Left kidney (tissue), 8 donors: ENCODE measurements at places on chromosomes 12 and 14. TPM values are rescaled to one million over a fixed set of nuclear protein-coding genes. Genes with fewer than 3 reads are reported as not detected.
A peak's percentile ranks its signal among the peaks of the same experiment; 100 is the strongest.

- DNase-seq, result no peak
Observed at GRCh38 chr12:93315385-93315906, 62.3 kb upstream of the NUDT4 start.

GRCh38 chr12:130879212-130879686 lies 7.4 kb downstream of the RAN start:
- no peak for DNase-seq

- DNase-seq, result no peak
Observed at GRCh38 chr12:20572451-20572850, 122.7 kb upstream of the SLCO1C1 start.

DNA sequence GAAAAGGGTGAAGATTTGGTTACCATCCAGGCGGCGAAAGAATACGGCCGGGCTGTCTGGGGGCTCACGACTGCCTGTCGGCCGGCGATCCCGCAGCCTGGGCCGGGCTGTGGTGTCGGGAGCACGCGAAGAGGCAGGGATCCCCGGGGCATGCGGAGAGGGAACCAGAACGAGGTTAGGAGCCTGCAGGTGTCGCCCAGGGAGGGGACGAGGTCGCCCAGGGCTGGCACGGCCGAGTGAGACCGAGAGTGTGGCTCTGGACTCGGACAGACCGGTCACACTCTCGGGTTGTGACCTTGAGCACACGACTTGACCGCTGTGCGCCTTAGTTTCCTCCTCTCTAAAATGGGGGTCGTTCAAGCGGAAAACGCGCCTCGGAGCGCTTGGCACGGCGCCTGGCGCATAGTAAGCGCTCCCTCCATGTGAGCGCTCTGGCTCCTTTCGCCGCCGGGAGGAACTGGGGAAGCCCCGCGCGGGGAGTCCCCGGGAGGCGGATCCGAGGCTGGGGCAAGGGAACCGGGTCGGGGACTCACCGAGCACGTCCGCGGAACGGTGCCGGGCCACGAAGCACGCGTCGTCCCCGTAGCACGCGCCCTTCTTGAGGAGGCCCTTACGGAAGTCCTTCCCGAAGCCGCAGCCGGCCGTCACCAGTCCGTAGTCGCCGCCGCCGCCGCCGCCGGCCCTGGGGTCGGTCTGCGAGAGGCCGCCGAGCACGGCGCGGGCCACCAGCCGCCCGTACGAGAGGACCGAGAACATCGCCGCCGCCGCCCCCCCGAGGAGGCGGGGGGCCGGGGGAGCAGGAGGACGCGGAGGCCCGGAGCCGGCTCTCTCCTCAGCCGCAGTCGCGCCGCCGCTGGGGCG lies 612 bp downstream of the PPTC7 start:
- DNase-seq, result no peak

Gene PPFIA2
- polyA plus RNA-seq, result 5.0 TPM

Gene CCDC196
- 0.38 TPM for polyA plus RNA-seq

DNA sequence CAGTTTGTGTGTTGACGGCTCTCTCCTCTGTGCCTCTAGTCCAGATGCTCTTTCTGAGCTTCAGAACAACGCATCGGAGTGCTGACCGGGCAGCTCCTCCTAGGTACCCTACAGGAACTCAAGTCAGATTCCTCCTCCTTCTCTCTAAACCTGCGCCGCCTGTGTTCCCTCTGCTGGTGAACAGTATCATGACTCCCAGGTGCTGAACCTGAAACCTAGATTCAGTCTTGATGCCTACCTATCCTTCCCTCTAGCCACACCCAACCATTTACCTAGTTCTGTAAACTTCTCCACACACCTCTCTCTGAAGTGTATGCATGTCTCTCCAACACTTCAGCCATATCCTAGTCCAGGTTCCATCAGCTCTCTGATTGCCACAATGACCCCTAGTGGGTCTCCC lies 112.7 kb downstream of the EFCAB11 start:
- no peak for DNase-seq

GRCh38 chr14:62003701-62004100 lies 241.5 kb downstream of the SNAPC1 start:
- DNase-seq, result no peak

Gene EXOC3L4
- polyA plus RNA-seq, result 3.0 TPM

DNA sequence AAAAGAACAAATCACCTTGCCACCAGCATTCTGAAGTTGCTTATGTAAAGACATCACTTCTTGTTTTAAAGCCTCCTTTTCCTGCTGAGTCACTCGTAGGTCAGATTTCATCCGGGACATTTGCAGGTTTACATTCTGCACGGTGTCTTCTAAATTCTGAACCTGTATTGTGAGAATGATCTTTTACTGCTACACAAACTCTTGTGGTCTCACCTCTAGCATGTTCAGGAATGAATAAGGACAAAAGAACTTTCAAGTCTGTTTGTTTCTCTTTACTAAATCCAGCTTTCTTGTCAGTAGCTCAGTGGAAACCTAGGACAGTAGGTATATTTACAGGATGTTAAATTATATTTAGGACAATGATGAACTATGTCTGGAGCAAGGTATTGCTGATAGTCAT lies 73.5 kb upstream of the SAV1 start:
- DNase-seq, result no peak

DNA sequence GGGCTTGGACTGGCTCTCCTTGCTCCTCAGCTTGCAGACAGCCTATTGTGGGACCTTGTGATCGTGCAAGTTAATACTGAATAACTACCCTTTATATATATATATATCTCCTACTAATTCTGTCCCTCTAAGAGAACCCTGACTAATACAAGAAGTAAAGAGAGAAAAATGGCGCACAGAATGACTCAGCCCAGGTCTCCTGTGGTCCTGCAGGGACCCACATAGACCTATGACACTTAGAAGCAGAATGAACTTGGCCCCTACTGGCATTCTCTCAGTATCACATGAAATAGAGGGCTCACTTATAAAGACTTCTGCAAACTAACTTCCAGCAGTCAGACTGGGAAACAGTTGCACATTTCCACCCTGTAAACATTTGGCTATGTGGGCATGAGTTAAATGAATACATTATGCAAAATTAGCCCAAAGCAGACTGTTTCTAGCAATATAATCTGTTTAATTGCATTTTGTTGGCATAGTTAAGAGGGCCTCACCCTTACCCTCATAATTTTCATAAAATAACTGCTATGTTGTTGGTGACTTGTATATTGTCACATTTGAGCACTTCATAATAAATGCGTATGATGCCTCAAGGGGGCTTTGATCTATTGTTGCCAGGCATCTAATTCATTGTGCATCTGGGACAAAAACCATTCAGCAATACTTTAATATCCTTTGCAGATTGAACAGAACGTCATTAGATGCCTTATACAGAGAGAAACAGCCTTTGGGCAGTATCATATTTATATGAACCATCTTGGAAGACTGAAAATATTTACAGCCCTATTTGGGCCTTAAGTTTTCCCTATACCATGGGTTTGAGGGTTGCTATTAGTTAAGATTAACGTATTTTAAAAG lies 349.7 kb upstream of the DIO2 start:
- DNase-seq, result no peak

- DNase-seq, result no peak
Observed at GRCh38 chr14:101625336-101626097, 64.2 kb downstream of the DIO3 start.

DNA sequence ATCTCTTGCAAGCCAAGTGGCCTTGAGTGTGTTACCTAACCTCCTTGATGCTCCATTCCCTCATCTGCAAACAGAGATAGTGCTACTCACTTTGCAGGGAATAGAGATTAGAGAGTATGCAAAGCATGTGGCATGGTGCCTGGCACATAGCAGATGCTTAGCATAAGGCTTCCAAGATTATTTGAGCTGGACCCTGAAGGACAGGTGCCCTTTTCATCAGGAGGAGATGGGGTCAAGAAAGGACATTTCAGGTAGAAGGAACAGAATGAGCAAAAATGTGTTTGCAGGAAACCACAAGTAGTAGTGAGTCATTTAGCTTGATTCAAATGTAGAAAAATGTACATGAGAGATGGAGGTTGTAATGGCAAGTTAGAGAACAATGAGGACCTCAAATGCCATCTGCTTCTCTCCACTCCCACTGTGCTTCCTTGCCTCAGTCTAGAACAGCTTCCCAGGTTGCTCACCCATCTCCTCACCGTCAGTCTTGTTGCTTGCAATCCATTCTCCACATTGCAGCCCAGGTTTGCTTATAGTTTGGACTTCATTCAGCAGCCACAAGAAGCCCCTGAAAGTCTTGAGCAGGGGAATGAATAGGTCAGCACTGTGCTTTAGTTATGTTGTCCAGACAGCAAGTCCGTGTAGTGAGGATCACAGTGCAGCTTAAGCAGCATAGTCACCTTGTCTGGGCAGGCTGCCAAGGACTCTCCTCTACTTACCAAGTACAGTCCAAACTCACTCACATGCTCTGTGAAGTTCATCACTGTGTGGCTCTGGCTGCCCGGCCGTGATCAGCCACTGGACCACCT lies 536.3 kb upstream of the CCDC196 start:
- DNase-seq, result no peak

GRCh38 chr14:35347323-35348043 lies 55.3 kb downstream of the PSMA6 start:
- DNase-seq, result no peak

Gene GPR137C
- 12.3 TPM for polyA plus RNA-seq

DNA sequence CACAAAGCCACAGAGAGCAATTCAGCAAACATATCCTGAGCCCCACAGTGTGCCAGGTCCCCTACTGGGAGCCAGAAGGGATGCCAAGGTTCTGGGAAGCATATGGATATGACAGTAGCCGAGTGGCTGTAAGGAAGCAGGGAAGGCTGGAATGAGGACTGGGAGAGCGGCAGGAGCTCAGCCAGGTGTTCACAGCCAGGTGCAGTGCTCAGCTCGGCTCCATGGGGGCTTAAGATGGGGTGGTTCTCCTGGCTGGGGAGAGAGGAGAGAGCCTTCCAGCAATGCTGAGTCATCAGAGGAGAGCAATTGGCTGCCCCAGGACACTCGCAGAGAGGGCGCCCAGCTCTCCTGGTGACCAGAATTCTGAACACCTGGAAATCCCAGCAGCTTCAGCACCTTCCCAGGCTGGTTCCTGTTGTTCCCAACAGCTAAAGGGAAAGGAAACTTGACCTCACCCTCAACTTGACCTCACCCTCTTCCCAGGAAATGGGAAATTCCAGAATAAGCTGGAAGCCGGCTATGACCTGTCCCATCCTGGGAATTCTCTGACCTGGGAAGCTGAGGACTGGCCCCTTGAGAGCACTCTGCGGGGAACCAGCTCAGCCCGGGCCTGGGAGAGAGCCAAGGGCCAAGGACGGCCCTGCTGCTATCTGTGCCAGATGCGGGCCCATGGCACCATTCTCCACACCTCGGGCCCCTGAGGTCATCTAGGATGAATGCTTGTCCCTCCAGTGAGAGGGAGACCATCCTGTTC lies 34.6 kb downstream of the SLC6A12 start:
- no peak for DNase-seq

DNA sequence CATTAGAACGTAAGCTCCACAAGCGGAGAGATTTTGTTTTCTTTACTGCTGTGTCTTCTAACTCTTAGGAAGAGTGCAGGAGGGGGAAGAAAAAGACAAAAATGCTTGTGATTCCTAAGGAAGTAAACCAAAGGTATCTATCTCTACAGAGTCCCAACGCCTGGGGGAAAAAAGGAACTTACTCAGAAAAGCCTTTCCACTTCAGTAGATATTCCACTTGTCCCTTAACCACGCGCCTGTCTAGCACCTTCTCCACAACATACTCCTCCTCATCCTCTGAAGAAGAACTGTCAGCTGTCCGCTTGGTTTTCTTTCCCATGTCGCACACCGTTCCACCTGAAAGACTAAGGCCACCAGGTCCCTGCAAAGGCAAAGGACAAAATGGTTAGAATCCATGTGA lies 22.6 kb downstream of the CBX5 start:
- DNase-seq, result no peak

- no peak for DNase-seq
Observed at GRCh38 chr14:81519200-81520011, 14.2 kb downstream of the SEL1L start.

DNA sequence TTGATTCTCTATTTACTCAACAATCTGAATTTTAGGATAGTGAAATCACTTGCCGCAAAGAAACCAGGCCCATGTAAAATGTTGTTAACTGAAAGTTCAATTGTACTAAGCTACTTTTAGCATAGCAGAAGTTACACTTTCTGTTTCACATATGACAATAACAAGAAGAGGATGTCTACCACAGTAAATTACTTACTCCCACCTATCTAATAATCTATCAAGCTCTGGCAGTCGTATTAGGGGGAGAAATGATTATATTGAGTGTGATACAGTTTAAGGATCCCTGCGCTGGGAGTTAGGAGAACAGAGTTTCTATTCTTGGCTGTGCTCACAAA lies 66.5 kb upstream of the CAND1 start:
- DNase-seq, result no peak

GRCh38 chr14:104283197-104284106 lies 145.1 kb downstream of the KIF26A start:
- peak; percentile 36 for DNase-seq

DNA sequence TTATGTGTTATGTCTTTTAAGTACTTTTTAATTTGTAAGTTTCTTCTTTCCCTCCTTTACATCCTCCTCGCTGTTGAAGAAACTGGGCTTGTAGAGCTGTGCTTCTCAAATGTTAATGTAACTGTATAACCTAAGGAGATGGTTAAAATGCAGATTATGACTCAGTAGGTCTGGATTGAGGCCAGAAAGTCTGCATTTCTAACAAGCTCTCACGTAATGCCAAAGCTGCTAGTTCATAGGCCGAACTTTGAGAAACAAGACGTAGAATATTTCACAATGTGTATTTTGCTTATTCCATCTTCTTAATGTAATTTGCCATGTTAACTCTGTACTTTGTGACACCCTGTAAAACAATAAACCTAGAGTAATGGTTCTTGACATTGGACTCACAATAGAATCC lies 193.3 kb upstream of the SYT1 start:
- DNase-seq, result no peak

Gene CLEC4C
- 0.23 TPM for polyA plus RNA-seq

Gene LMNTD1
- not detected for polyA plus RNA-seq

DNA sequence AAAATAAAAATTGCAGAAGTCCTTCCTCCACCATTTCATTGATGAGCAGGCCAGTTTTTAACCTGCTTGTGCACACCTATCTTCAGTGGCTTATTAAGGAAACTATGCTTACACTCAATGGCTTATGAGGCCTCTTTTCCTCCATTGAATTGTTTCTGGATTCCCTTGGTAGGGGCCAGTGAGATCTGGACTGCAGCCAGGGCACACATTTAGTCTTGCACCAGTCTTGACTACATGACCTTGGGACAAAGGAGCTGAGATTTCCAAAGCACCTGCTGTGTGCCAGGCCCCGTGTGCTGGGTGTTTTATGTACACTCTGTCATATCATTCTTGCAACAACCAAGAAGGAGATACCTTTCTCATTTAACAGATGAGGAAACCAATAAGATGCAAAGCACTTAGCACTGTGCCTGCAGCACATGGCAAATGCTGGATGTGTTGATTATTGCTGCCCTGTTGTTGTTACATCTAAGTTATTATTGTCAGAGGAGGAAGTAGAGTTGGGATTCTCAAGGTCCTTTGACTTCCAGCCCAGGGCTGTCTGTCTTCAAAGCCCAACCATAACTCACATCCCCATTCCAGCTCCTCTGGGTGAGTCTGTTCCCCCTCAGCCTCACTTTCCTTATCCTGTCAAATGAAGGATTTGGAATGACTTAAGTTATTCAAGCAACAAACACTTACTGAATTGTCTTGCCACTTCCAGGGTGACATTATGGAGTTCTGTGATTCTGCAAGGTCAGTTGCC lies 31.6 kb upstream of the RIN3 start:
- no peak for DNase-seq

Gene SLC38A1
- polyA plus RNA-seq, result 76.6 TPM

- DNase-seq, result no peak
Observed at GRCh38 chr14:94682736-94683135, 70.5 kb downstream of the SERPINA3 start.
